ENCODE measurements at places on chromosomes 13 and 19. TPM values are rescaled to one million over a fixed set of nuclear protein-coding genes. Genes with fewer than 3 reads are reported as not detected.

Gene COMP
- total RNA-seq = 47.7 TPM

Gene CPB2
- 18.4 TPM for total RNA-seq

Gene STAP2
- 14.1 TPM for total RNA-seq

Gene TMEM205
- 88.0 TPM for total RNA-seq

Gene FFAR2
- total RNA-seq = 26.6 TPM

Gene THSD8
- total RNA-seq = 6.6 TPM

Gene CA11
- 3.9 TPM for total RNA-seq

Gene ADGRL1
- 26.4 TPM for total RNA-seq

Gene ZNF415
- 8.4 TPM for total RNA-seq

Gene PINLYP
- 6.2 TPM for total RNA-seq

Gene UGGT2
- total RNA-seq = 24.1 TPM

Gene USHBP1
- total RNA-seq = 4.8 TPM

Gene DHX34
- total RNA-seq = 9.4 TPM

Gene ZNF600
- 8.3 TPM for total RNA-seq
